ENCODE measurements at places on chromosomes 7 and 10.

DNA sequence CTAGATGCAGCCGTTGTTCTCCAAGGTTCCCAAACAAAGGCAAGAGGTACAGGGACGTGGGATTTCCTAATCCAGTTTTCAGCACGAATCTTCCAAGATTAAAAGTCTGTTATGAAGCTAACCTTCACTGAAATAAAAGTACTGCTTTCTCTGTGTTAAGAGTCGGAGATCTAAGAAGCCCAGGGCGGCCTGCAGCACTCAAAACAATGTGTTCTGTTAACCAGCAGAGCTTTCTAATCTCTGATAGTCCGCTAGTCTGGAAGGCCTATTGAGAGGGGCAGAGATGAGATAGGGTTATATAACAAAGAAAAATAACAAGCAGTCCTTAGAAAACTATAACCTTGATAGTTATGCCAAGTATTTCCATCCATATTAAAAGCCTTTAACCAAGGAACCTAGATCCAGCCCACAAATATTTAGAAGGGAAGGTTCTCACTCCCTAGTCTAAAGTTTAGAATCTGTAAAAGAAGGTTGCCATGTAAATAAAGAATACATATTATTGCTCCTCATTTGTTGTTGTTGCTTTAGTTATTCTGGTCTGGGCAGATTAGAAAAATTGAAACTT is 106.3 kb upstream of the SVIL start:
- no peak for DNase-seq

GRCh38 chr7:22356701-22357310 is at the start of gene RAPGEF5:
TSS of gene RAPGEF5 (minus strand) at chr7:22357154. CDS start at chr7:22357060, 94 bp downstream.
- no peak for DNase-seq

DNA sequence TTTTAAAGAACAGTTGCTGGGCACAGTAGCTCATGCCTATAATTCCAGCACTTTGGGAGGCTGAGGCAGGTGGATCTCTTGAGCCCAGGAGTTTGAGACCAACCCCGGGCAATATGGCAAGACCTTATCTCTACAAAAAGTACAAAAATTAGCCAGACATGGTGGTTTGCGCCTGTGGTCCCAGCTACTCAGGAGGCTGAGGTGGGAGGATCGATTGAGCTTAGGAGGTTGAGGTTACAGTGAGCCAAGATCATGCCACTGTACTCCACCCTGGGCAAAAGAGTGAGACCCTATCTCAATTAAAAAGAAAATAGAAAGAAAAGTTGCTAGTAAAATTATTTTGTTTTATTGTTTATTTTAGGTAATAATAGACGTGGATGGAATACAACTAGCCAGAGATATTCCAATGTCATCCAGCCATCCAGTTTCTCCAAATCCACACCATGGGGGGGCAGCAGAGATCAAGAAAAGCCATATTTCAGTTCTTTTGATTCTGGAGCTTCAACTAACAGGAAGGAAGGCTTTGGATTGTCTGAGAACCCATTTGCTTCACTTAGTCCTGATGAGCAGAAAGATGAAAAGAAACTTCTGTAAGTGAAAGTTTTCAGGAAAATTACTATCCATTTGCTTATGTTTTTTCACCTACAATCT is 3.0 kb downstream of the NUP42 start:
- DNase-seq = no peak

- peak; percentile 83 for DNase-seq
These were observed at the start of gene RGS10 for GRCh38 chr10:119542357-119542987. TSS of gene RGS10 (minus strand) at chr10:119542719. CDS start at chr10:119542638, 81 bp downstream.

GRCh38 chr7:151429560-151430331 is 10.2 kb downstream of the CRYGN start:
- peak; percentile 38 for DNase-seq

DNA sequence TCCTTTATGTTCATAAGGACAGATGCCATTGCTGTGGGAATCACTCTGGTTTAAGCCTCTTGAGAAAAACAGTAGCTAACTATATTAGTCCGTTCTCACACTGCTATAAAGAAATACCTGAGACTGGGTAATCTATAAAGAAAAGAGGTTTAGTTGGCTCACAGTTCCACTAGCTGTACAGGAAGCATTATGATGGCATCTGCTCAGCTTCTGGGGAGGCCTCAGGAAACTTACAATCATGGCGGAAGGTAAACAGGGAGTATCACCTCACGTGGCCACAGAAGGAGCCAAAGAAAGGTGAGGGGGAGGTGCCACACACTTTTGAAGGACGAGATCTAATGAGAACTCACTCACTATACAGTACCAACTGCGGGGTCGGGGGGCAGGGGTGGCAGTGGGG is 2.9 kb upstream of the CAV2 start:
- no peak for DNase-seq

DNA sequence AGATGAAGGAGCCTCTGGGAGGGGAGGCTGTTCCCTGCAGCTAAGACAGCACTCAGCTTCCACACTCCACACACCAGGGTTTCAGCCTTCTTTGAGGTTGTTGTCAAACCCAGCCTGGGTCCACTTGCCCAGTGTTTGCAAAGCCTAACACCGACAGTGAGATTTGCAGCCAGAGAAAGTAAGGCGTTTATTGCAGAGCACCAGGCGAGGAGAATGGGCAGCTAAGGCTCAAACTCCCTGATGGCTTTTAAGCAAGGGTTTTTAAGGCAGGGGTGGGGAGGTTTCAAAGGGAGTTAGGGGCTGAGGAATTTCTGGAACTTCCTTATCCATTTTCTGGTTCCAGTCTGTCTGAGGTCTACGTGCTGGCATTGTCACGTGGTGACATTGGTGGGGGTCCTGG is 4.7 kb upstream of the ZNF775 start:
- no peak for DNase-seq

DNA sequence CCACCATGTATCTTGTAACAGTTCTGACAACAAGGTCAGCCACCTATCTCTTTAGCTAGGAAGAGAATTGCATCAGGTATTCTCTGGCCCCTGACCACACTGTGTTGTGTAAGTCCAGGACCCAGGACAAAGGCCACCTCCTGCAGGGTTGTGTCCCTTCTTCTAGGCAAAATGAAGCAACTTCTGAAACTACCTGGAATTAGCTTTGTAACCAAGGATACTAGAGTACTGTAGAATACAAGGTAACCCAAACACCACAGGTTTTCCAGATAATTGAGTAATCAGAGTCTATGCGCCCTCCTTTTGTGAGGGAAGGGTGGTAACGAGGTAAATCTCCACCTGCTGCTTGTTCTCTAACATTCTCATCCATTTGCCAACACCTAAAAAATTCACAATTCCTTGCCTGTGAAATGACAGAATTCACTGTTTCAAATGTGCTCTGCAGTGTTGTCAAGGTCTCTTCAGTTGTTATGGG is 51.7 kb downstream of the SGMS1 start:
- DNase-seq = no peak

GRCh38 chr7:137953665-137954470 is 48.0 kb downstream of the CREB3L2 start:
- no peak for DNase-seq

DNA sequence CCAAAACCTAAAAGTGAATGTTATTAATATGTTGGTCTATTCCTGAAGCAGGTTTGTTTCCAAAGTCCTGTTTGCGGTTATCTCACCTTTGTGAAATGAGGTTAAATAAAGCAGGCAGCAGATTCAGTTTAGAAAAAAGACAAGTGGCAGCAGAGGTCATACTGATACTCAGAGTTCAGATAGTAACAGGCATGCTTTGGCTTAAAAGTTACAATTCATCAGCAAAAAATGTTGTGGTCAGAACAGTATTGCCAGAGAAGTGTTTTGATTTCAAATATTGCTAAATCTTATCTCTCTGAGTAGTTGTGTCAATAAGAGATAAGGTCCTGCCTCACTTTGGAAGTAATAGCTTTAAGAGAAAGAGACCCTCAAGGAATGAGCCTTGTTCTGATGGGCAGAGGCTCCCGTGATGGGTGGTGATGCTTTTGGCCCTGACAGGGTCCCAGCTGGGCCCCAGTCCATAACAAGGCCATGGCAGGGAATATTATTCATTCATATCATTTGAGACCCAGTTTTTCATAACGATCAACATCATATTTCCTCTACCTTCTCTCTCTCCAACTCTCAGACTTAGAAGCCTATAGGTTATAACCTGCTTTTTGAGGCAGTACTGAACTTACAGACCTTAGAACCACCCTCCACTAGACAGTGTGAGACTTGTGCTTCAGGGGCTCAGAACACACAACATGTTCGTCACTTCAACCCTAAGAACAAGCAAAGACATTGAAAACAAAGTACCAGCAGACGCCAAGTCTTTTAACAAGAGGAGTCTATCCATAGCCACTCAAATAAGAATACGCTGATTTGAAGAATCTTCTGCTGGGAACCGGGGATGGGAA is 58.5 kb upstream of the AHR start:
- DNase-seq = no peak
